SJSA1 (cell line): ENCODE measurements at places on chromosomes 16 and 17.
A peak's percentile ranks its signal among the peaks of the same experiment; 100 is the strongest.

DNA sequence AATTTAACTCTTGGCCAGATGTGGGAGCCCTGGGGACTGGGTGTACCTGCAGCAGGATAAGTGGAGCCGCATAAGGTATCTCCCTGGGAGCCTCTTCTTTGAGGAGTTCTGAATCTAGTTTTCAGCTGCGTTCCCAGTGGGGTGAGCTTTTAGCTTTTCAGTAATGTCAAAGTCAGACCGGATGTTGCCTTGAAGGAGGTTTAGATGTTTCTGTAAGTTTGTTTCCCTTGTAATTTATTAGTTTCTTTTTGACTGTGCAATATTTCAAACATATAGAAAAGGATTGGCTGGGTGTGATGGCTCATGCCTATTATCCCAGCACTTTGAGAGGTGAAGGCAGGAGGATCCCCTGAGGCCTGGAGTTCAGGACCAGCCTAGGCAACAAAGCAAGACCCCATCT lies 98.6 kb upstream of the EEF2KMT start:
- no peak overlapping the region for H3K4me3 ChIP-seq
- H3K27ac ChIP-seq = no peak overlapping the region
- no peaks in the 10 kb centered on the region for H3K4me1 ChIP-seq
- no peaks in the 10 kb centered on the region for H3K27me3 ChIP-seq

- no peaks in the 10 kb centered on the region for H3K27me3 ChIP-seq
- peaks cover 80% of the 10 kb centered on the region for H3K36me3 ChIP-seq
- H3K27ac ChIP-seq = no peak overlapping the region
- no peak for DNase-seq
- no peak overlapping the region for H3K4me3 ChIP-seq
Measured at GRCh38 chr16:87417528-87417910, 25.4 kb downstream of the MAP1LC3B start.

DNA sequence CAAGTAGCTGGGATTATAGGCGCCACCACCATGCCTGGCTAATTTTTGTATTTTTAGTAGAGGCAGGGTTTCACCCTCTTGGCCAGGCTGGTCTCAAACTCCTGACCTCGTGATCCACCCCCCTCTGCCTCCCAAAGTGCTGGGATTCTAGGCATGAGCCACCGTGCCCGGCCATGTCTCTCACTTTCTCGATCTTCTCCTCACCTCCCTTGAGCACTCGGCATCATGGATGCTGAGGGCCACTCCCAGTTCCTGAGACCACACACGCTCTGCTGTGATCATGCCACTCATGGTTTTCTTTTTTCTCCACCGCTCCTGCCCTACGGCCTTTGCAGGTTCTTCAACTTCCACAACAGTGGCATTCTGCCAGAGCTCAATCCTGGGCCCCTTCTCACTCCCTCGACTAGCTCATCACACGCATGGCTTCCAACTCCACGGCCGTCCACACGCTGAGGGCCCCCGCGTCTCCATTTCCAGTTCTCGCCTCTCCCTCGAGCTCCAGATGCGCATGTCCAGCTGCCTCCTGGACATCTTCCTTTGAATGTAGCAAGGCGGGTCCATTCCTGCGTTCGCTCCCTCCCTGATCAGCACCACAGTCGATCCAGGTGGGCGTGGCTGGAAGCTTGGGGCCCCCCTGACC lies 5.5 kb upstream of the NCBP3 start:
- no peaks in the 10 kb centered on the region for H3K36me3 ChIP-seq
- DNase-seq = no peak
- no peak overlapping the region for H3K27ac ChIP-seq
- H3K4me3 ChIP-seq = no peak overlapping the region
- no peaks in the 10 kb centered on the region for H3K4me1 ChIP-seq

DNA sequence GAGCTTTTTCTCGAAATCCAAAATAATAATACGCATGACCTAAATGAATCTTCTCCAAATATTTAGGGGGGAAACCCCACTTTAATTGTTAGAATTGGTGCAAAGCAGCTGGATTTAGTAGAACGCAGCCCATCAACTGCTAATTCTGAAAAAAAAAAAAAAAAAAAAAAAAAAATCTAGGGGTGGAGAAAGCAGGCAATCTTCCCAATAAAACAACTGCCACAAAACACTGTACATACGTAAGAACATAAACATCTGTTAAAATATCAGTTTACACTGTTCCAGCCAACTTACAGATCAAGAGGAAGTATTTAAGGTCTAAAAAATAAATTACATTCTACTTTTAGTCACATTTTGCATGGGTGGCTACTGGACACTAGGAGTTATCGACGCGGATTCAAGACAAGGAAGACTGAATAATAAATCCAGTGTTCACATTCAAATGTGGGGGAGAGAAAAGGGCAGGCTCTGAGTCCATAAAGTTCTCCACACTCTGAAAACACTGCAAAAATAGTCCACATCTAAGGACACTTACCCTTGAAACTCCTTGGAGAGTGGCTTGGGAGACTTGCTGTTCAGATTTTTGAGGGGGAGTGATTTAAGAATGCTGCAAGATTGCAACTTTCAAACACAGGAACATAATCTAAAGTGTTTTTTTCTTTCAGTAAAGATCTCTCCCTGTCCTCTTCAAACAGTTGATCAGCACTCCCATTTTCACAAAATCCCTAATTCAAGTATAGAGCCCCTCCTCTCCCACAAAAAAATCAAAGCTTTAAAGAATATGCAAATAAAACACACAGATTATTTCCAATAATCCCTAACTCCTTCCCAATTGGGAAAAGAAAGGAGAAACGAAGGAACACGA lies 1.3 kb downstream of the APPBP2 start:
- peaks cover 50% of the 10 kb centered on the region for H3K36me3 ChIP-seq
- no peaks in the 10 kb centered on the region for H3K27me3 ChIP-seq

DNA sequence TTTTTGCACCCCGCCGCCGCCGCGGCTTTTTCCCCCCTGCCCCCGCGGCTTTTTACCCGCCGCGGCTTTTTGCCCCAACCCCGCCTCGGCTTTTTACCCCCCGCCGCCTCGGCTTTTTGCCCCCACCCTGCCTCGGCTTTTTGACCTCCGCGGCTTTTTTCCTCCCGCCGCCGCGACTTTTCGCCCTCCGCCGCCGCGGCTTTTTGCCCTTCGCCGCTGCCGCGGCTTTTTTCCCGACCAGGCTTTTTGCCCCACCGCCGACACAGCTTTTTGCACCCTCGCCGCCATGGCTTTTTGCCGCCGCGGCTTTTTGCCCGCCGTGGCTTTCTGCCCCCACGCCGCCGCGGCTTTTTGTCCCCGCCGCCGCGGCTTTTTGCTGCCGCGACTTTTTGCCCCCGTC lies 137.0 kb upstream of the TP53TG3D start:
- peaks cover 3% of the 10 kb centered on the region; the same call in 1 of the 2 replicates for H3K27me3 ChIP-seq
- peak overlapping the region; percentile 28 for H3K4me3 ChIP-seq
- H3K36me3 ChIP-seq = no peaks in the 10 kb centered on the region
- no peak for DNase-seq
- no peaks in the 10 kb centered on the region for H3K4me1 ChIP-seq

DNA sequence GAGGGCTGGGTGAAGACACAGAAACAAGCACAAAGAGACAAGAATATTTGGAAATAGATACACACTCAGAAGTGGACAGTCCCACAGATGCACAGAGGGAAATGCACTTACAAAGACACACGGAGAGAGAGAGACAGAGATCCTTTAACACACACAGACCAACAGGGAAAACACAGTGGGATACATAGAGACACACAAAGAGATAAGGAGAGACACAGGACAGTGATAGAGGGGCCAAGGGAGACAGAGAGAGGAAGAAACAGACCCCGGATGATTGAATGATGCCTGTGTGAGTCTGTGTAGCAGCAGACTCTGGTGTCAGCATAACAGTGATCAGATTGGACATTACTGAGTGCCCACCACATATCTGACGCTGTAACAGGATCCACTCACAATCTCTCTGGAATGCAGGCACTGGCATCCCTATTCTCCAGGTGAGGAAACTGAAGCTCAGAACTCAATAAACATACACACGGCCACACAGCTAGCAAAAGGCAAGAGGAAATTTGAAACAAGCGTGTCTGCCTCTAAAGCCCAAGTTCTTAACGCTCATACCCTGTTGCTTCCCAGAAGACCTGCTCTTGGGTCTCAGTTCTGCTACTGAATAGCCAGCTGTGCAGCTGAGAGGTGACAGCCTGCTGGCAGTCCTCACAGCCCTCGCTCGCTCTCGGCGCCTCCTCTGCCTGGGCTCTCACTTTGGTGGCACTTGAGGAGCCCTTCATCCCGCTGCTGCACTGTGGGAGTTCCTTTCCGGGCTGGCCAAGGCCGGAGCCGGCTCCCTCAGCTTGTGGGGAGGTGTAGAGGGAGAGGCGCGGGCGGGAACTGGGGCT lies 186.3 kb upstream of the NLRP1 start:
- no peaks in the 10 kb centered on the region for H3K36me3 ChIP-seq
- no peaks in the 10 kb centered on the region for H3K27me3 ChIP-seq
- no peak overlapping the region for H3K27ac ChIP-seq
- no peak overlapping the region for H3K4me3 ChIP-seq

DNA sequence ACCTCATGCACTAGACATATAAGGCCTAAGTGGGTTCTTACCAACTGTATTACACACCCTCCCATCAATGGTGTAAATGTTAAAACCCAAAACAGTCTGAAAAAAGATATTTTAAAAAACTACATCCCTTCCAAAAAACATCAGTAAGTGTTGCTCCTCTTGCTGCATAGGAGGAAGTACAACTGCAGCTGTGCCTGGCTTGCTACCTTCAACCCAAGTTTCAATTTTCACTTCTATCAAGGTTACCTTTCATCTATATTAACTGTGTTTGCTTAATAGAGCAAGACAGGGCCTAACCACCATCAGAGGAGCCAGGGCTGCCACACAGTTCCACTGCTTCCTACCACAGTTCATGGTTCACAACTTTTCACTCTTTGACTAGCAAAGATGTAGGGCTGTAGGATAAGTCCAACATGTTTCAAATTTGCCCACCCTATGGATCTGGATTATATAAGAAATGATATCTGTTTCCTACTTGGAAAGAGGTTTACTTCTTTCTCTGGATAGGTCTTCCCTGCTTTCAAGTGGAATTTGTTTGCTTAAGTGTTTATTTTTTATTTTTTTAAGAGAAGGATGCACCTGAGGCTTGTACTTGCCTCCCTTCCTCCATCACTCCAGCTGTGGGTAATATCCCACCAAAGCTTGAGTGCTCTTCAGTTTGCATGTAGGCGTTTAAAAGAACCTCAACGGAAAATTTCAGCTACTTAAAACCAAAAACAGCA lies 56.7 kb downstream of the GRB7 start:
- no peaks in the 10 kb centered on the region for H3K4me1 ChIP-seq
- H3K27me3 ChIP-seq = peaks cover 24% of the 10 kb centered on the region; the same call in 1 of the 2 replicates
- no peaks in the 10 kb centered on the region for H3K36me3 ChIP-seq

DNA sequence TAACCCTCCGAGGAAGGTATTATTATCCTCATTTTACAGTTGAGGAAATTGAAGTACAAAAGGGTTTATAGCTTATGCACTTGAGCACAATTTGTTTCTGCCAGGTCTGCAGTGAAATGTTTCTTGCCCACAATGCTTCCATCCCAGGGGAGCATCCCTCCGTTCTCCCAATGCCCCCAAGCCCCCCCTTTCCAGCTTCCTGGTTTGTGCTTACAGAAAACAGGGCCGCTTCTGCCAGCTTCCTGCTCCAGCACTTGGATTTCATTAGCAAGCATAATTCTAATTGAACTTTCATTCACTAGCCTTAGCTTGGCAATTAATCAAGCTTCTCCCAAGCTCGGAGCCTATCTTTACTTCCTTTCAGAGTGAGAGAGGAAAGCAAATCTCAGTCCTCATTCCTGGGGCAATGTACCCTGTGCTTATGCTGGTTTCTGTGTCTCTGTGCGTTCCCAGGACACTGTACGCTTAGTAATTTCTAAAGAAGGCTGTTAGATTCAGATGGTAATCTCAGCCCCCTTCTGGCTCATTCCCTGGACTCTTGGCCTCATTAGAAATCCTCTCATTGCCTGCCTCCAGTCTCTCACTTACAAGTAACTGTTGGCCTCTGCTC lies 141.6 kb downstream of the HS3ST2 start:
- H3K27me3 ChIP-seq = peaks cover 5% of the 10 kb centered on the region; the same call in 1 of the 2 replicates
- DNase-seq = no peak
- H3K27ac ChIP-seq = no peak overlapping the region
- no peaks in the 10 kb centered on the region for H3K36me3 ChIP-seq
- H3K4me3 ChIP-seq = no peak overlapping the region

DNA sequence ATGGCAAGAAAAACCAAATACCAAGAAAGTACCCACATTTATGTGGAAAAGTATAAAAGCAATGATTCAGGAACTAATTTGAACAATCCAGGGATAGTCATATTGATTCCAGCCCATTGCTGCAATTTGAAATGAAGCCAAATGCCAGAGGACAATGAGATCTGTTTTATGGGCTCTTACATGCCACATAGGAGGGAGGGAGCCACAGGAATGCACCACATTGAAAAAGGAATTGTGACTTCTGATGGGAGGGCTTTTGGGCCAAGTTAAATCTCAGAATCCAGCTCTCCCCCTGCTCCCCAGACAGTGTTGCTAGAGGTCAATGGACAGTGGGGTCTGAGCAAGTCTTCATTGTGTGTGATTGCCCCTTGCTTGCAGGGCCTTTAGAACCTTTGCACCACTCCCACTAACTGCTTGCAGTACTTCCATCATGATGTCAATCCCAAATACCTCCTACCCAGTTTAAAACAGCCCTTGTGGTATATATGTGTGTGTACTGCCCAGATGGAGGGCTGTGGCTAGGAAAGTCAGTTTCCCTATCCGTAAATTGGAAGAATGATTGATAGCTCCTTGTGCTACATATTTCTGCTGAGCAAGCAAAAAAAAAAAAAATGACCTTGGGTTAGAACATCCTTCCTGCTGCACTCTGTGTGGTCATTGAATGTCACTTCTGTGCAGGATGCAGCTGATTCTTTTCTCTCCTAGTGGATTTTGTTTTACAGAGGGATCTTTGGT lies 406.8 kb downstream of the UTP18 start:
- no peaks in the 10 kb centered on the region; the same call in 1 of the 2 replicates for H3K27me3 ChIP-seq
- no peak overlapping the region for H3K27ac ChIP-seq
- H3K4me1 ChIP-seq = no peaks in the 10 kb centered on the region
- no peak overlapping the region for H3K4me3 ChIP-seq
- no peaks in the 10 kb centered on the region for H3K36me3 ChIP-seq

GRCh38 chr17:8629371-8630226 lies 926 bp downstream of the MYH10 start:
- H3K36me3 ChIP-seq = peaks cover 3% of the 10 kb centered on the region; the same call in 1 of the 2 replicates
- DNase-seq = no peak
- peak overlapping the region; percentile 84 for H3K4me3 ChIP-seq
- H3K27me3 ChIP-seq = no peaks in the 10 kb centered on the region
- peaks cover 13% of the 10 kb centered on the region for H3K4me1 ChIP-seq

DNA sequence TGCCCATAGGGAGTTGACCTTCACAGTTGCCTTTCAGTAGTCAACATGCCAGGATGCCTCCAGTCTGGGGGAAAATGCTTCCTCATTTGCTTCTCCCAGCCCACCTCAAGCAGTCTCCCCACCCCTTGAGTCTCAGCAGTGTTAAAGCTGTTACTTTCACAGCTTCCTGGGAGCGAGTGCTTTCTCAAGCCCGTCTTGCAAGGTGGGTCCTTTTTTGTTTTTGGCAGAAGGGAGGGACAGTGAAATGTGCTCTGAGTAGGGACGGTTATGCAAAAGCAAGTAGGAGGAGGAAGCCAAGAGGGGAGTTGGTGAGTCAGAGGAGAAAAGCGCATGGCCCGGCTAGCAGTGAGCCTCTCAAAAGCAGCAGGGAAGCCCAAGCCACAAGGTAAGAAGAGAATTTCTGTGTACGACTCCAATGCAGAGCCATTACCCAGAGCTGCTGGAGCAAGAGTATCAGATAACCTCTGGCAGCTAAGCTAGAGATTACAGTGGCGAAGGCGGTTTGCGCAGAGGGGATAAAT lies at the start of gene CHST4:
TSS of gene CHST4 (plus strand) at position 316 of the 521 bp plus-strand sequence. CDS start 10,252 bp downstream, outside the sequence.
- H3K27me3 ChIP-seq = peaks cover 8% of the 10 kb centered on the region; the same call in 1 of the 2 replicates
- H3K27ac ChIP-seq = no peak within 1 kb of the TSS
- peaks cover 5% of the 10 kb centered on the region; the same call in 1 of the 2 replicates for H3K4me1 ChIP-seq
- H3K4me3 ChIP-seq = no peak within 1 kb of the TSS
